ENCODE measurements at places on chromosomes 5 and 9.
A peak's percentile ranks its signal among the peaks of the same experiment; 100 is the strongest.

- DNase-seq, result no peak
Observed at GRCh38 chr5:56161439-56161823, 71.7 kb downstream of the ANKRD55 start.

GRCh38 chr9:37511016-37512010 lies 25.6 kb downstream of the POLR1E start:
- no peak for DNase-seq

DNA sequence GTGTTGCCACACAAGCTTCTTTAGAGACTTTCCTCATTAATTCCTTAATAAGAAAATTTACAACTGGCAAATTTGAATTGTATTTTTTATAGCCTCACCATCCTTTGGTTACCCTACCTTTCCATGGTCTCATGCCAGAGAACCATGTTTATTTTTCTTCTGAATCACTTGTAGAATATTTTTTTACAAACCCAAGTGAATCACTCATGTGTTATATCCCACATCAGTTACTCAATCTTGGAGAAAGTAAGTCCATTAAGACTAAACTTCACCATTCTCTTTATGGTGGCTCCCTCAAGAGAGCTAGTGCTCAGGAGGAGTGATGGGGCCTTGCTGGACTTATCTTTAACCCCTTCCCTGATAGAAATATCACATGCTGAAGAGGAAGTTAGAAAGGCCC lies 128.9 kb downstream of the SUSD1 start:
- no peak for DNase-seq

- DNase-seq, result no peak
Observed at GRCh38 chr5:40052808-40053207, 626.9 kb upstream of the PTGER4 start.

- peak; percentile 36 for DNase-seq
Observed at GRCh38 chr9:130444565-130445221, at the start of gene ASS1. TSS of gene ASS1 (plus strand) at chr9:130444961. CDS start at chr9:130452229, 7,268 bp downstream.

- no peak for DNase-seq
Observed at GRCh38 chr5:62376064-62376463, 27.6 kb downstream of the DIMT1 start.

GRCh38 chr5:87776785-87777184 lies 364.1 kb upstream of the CCNH start:
- DNase-seq, result no peak

GRCh38 chr5:110256298-110256697 lies 470.2 kb downstream of the TMEM232 start:
- DNase-seq, result no peak

DNA sequence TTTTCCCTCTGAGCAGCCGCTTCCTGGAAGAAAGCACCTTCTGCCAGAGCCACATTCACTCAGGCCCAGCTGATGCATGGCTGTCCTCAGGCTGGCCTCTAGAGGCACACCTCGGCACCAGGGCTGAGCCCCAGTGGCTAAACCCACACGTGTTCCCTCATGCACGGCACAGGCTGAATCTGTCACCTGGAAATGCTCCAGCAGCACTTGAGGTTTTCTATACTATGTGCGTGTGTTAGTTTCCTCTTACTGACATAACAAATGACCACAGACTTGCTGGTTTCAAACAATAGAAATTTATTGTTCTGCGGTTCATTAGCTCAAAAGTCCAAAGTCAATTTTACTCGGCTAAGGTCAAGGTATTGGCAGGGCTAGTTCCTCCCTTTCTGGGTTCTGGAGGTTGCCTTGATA lies 141.4 kb downstream of the LRRC70 start:
- no peak for DNase-seq

DNA sequence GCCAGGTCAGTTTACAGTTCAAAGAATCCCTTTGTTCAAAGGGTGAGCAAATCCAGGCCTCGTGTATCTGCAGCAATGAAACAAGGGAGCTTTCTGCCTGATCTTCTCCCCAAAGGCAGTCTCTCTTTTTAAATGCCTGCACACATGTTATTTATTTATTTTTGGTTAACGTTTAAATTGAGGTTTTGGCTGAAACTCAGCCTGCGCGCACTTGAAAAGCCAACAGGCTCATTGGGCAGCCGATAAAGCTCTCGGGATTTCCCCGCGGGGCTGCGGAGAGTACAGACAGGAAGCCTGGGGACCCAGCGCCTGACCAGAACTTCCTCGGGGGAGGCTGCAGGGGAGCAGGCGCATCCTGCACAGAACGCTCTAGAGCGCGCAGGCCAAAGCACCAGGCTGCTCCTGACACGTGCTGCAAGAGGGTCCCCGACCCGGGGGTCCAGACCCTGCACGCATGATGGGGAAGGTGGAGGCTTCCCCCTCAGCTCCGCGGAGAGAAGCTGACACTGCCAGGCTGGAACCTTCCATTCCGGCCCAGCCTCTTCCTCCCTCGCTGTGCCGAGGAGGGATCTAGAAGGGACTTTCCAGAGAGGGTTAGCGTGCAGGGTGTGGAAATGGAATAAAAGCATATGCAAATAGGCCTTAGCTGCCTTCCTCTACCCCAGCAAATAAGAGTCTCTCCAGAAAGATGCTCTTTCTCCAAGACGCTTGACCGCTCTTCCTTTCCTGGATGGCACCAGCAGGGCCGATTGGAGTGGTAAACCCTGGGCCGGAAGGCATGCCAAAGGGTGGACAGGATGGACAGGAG lies 46.1 kb downstream of the PTTG1 start:
- no peak for DNase-seq

- DNase-seq, result no peak
Observed at GRCh38 chr9:21268347-21268657, 28.5 kb upstream of the IFNA14 start.

DNA sequence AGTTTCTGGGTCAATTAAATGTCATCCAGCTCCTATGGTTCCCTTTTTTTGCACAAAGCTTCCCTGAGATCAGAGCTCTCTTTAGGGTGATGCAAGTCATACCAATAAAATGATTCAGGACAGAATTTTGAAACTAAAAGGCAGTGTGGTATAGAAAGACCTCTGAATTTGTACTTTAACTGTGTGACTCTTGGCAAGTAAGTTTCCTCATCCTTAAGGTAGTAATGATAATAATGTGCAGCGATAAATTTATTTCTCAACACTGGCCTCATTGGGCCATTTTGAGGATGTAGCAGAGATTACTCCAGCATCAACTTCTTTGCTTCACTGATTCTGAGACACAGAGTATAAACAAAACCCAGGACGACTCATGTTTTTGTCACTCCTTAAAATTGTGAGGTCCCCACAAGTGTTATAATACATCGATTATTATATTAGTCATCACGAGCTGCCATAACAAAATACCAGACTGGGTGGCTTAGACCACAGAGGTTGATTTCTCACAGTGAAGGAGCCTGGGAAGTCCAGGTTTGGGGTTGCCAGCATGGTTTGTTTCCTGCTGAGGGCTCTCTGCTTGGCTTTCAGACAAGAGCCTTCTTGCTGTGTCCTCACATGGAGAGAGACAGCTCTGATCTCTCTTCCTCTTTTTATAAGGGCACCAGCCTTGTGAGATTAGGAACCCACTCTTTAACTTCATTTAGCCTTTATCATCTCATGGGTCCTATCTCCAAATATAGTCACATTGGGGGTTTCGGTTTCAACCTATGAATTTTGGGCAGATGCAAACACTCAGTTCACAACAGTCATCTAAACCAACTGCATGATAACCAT lies 293.0 kb downstream of the ZNF608 start:
- DNase-seq, result no peak

GRCh38 chr5:65722575-65723403 lies 784 bp downstream of the NLN start:
- peak; percentile 73 for DNase-seq

DNA sequence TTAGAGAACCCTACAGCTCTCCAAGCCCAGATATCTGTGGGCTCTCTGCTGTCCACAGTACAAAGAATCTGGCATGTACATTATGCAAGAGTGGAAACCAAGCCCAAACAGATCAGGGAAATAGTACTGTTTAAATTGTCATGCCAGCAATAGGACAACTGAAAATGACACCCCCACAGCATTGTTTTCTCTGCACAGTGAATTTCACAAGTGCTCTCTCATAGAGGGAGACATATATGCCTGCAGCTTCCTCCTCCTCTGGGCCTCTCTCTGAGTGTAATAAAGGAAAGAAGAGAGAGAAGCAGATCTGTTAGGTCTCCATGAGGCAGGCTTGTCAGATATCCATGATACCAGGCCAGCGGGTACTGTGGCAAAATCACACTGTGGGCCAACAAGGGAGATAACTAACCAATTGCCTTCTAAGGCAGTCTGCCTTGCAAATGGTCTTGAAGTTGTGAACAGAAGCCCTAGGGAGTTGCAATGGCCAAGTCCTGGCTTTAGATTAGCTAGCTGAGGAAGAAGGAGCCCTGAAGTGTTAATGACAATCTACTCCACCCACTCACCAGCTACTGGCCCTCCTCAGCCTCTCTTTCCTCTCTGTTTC lies 54.4 kb upstream of the JMY start:
- DNase-seq, result no peak

GRCh38 chr9:22215521-22215920 lies 206.4 kb upstream of the CDKN2B start:
- no peak for DNase-seq

DNA sequence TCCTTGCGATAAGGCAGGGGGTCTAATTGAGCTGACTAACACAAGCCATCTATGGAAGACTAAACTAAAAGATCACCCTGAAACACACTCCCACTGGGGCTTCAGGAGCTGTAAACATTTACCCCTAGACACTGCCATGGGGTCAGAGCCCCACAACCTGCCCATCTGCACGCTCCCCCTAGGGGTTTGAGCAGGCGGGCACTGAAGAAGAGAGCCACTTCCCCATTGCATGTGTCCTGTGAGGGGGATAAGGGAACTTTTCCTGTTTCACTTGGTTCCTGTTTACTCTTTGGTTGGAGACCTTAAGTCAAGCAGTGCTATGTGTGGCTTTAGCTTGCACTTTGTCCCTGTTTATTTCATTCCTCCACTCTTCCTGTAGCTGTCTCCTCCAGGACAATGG lies 1929.5 kb upstream of the CDH9 start:
- no peak for DNase-seq

DNA sequence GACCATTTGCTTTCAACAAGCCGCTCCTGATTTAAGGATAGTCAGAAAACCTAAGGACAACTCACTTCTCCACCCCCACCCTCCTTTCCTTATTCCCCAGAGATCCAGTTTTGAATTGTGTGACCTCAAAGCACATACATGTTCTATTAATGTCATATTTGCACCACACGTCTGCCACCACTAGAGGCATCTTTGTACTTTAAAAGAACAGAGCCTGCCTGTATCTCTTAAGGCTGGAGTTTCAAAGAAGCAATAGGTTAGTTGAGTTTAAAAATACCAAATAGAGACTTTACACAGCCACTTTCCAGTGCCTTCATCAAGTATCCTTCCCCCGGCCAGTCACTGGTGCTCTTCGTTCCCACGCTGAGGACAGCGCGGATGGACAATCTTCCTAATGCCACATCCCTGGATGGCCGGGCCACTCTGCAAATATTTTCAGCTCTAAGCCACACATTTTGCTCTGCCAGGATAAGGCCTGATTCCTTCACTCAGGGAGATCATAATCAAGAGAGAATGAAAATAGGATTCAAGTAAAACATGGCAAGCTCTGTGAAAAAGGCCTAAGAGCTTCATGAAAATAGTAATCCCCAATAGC lies 146.3 kb downstream of the SNCAIP start:
- DNase-seq, result no peak

GRCh38 chr5:146390469-146390868 lies 51.8 kb downstream of the POU4F3 start:
- DNase-seq, result no peak

- DNase-seq, result peak; percentile 42
Observed at GRCh38 chr9:129334105-129334935, 156.3 kb upstream of the IER5L start.

DNA sequence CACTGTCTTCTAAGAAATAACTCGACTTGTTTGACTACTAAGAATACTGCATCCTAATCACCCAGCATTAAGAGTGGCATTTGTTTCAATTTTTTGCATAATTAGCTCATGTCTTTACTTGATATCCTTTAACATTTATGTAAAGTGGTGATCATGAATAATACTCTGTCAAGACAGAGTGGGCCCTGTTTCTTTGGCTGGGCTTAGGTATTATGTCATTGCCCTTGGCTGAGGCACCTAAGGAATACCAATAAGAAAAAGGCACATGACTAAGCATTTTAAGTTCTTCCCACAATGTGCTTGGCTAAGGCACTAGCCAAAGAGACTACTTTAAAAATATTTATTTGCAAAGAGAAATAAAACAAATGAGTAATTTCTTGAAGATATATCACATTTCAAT lies 308.1 kb downstream of the CTNND2 start:
- no peak for DNase-seq

DNA sequence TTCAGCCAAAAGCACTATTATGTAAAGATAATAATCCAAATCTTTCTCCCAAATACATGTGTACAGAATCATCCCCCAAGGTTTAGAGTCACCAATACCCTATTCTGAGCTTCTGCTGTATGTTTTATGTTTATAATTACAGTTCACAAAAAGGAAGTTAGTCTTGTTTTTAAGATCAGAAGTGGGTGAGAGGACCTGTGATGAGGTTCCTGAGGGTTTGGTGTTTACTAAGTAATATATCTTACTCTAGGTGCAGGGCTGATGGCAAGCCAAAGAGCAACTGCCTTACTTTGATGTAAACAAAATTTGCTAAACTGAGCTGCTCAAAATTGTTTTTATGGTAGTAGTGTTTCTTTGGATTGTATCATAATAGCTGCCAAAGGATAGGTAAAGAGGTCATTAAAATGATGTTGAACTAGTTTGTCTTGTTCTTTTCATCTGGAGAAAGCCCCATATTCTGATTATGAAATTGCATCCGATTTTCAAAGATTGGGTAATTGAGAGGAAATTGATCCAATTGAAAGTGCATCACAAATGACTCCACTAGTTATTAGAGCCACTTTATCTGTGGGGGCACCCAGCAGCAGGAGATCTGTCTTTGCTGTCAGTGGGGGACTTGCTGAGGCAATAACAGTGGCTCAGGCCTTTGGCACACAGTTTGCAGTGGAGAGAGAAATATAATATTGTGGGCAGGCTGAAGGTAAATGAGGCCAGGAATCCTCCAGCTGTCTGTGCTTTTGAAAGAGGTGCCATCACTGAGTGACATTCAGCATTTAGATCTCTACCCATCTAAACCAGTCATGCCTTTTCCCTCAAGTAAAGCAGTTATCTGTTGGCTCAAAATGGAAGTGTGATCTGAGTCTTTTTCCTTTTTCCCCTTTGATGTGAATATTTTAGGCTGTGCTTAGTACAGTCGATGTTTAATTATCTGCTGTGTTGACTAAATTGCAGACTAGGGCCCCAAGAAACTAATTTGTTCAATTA lies 14.1 kb downstream of the TRIM32 start:
- DNase-seq, result no peak
